ENCODE measurements at places on chromosomes 5 and 9.

GRCh38 chr9:75169623-75170022 lies 81.3 kb downstream of the OSTF1 start:
- DNase-seq, result no peak

DNA sequence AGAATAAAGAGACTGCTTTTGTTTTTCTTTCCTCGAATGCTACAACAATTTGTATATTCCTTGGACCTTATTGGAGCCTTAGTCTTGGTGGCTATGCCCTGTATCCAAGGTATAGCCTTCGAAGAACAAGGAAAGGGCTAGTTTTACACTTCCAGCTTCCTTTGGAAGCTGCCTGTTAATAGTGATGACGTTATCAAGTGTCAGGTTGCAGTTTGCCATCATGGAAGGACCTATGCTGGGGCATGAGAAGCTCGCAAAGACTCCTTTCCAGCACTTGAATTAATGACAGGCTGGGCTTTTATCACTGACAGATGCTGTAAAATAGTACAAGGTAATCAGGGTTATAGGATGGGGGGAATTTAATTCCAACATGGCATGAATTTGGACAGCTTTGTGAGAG lies 157.9 kb downstream of the KDM4C start:
- no peak for DNase-seq

- no peak for DNase-seq
Observed at GRCh38 chr9:123812984-123813383, 116.9 kb downstream of the DENND1A start.

- no peak for DNase-seq
Observed at GRCh38 chr5:72465601-72466563, 41.3 kb downstream of the ZNF366 start.

DNA sequence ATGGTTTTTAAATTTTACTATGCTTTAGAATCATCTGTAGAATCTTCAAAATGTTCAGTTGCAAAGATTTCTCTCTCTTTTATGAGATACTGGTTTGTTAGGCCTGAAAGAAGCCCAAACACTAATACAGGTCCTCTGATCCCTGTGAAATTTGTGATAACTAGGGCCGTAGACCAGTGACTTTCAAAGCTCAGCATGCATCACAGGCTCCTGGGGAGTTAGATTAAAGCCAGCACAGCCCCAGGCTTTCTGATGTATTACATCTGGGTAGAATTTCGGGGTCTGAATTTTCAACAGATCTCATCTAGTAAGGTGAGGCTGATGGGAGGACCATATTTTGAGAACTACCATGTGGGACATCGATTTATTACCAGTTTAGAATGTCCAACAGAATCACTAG lies 194.1 kb upstream of the PTPRD start:
- no peak for DNase-seq

- DNase-seq, result peak; percentile 3
Observed at GRCh38 chr9:87405677-87406542, 91.8 kb upstream of the DAPK1 start.

DNA sequence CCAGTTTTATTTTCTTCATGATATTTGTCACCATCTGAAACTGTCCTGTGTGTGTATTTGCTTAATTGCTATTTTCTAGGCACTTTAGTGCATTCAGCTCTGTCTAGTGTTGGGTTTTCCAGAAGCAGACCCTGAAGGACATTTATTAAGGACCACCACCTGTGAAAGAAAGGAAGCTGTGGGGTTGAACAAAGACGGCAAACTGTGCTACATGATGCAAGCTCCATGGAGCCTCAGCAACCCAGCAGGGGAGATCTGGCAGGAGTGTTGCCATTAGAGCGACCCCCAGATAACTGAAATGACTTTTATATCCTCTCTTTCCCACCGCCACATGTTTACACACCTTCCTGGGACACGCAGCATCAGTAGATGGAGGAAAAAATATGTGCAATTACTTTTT lies 125.5 kb downstream of the GABRB2 start:
- no peak for DNase-seq

DNA sequence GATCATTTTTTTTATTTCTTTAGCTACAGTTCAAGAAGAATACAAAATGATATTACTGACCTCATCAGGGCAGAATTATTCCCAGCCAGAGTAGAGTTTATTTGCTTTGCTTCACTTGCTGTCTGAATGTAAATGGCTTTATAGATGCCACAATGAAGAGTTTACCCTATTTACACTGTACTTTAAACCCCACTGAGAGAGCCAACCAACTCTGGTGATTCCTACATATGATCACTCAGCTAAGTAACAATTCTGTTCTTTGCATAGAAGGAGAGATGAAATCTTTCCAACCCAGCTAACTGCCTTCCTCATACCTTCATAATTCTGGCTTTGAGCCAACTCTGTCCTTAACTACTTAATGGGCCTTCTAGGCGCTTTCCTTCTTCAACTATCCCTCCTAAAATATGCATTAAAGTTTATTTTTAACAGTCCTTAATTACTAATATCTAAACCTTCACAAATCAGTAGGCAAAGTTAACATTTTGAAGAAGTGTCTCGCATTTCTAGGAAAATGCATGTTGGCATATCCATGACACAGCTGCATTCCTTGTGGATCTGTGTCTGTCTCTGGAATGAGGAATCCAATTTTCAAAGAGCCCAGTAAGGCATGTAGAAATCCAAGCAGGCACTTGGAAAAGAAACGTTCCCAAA lies 284.8 kb upstream of the GRAMD2B start:
- no peak for DNase-seq

- no peak for DNase-seq
Observed at GRCh38 chr5:168177831-168178450, 113.5 kb upstream of the WWC1 start.

- no peak for DNase-seq
Observed at GRCh38 chr9:118170032-118170955, 466.1 kb downstream of the TLR4 start.

DNA sequence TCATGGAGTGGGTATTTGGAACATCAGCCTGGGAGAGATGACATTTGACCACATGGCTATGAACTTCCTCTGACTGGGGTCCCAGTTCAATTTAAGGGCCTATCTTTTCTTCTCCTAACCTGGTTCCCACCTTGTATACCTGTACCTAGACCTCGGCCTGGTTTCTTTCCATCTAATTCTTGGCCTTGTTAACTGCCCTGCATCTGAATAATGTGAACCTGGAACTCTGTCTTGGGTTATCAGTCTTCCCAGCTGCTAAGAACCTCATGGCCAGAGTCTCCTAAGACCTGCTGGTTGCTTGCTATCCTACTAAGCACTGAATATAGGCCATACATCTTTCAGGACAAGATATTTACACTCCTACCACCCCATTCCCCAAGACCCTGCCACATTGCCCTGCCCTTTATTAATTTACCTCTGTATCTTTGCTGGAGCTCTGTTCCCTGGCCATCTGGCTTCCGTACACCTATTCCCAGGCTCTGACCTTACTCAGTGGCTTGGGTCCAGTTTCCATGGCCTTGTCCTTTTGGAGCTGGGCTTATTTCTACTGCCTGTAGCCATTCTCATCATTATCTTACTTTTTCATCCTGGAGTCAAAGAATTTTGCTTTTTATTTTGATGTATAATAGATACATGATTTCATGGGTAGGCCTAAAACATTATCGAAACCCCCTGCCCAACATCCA lies 6.6 kb downstream of the PSAT1 start:
- no peak for DNase-seq

DNA sequence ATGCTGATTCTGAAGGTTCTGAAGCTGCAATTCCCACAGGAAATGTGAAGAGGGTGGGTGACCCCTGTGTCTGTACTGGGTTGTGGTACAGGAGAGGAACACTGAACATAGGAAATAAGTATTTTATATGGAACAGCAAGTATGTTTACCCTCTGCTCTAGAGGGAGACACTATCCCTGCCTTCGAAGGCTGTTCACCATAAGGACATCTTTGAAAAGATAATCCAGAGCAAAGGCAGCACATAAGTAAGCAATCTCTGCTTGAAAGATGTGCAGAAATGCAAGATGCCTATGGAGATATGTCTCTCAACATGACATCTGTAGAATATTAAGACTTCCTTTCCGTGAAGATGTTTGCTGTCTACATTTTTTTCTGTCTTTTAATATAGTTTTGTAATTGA lies 184.4 kb upstream of the EFNA5 start:
- DNase-seq, result no peak

DNA sequence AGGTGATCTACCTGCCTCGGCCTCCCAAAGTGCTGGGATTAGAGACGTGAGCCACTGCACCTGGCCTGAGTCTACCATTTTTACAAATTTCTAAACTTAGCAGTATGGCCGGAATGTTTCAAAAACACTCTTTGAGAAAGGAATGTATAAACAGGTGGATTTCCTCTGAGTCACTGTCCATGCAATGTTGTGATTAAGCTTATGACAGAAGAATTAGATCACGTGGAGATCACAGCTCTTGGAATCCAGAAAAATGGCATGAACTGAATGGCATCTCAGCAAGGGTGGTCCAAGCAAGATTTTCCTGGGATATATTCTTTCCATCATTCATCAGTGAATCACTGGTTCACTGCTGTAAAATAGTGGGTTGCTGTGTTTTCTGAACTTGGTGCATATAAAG lies 865.0 kb downstream of the PTPRD start:
- DNase-seq, result no peak

DNA sequence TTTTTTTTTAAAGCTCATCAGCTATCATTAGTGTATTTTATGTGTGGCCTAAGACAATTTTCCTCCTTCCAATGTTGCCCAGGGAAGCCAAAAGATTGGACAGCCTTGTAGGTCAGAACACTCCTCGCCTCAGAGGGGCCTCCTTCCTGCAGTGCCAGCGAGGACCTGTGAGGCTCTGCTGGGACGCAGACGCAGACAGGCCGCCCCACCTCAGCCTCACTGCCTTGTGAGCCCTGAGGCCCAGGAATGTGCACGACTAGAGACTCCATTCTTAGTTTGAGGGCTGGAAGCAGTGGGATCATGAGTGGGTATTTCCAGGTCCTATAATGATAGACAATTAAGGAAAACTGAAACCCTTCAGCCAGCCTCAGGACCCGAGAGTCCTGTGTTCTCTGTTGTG lies 85.4 kb downstream of the PJA2 start:
- DNase-seq, result no peak

- DNase-seq, result no peak
Observed at GRCh38 chr5:94218374-94218773, 400.0 kb downstream of the KIAA0825 start.

- no peak for DNase-seq
Observed at GRCh38 chr9:131201856-131202255, 74.5 kb downstream of the FAM78A start.

DNA sequence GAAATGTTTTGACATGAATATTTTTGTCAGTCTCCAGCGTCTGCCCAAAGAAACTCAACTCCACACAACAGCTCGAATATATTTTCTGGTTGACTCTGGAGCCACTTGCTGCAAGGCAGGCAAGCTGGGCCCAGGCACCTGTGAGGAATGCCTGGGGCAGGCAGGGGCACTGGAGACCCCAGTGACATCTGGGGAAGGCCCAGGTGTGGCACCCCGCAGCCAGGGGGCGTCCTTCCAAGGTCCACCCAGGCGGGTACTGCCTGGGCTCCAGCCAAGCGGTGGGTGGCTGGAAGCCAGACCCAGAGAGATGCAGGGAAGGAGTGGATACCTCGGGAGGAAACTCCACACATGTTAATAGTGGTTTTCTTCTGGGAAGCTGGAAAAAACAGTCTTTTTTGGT lies 125.9 kb downstream of the PHF2 start:
- no peak for DNase-seq

DNA sequence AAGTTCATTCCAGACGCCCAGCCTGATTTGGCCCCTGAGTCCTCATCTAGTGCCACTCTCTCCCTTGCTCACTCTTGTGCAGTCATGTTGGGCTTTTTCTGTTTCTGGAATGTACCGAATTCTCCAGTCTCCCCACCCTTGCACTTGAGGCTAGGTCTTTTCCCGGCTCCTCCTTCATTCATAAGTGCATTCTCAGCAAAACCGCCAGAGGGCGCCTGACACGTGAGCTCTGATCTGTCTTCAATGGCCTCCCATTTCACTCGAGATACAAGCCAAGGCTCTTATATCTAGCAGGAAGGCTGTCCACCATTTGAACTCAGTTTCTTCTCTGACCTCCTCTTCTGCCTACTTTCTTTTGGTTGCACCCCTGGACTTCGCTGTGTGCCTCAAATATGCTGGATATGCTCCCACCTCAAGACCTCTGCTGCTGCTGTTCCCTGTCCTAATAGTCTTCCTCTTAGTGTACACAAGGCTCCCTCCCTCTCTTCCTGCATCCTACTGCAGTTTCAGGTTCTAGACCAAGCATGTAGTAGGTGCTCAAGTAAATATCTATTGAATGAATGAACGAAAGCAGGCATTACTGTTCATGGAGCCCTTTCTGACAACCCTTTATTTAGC lies 568.1 kb upstream of the WWC1 start:
- DNase-seq, result peak; percentile 20

- DNase-seq, result no peak
Observed at GRCh38 chr5:154850255-154851062, at the start of gene FAXDC2. Gene FAXDC2 (minus strand): TSS chr5:154850603. CDS start chr5:154838178, 12,425 bp downstream.

DNA sequence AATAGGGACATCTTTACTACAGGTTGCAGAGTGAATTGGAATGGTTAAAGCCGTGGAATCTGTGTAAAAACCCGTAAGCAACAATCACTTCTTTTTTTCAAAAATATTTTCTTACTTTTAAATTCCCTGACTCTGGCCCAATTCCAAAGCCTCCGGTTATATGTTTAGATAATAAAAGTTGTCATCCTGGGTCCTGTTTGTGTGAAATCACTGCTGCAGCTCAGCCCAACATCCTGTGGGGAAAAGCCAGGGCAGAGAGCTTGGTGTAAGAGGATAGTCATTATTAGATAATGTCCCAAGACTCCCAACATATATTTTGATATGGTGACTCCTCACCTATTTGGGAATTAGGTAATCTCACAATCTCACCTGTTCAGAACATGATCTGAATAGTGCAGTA lies 586.0 kb upstream of the BRINP1 start:
- no peak for DNase-seq

DNA sequence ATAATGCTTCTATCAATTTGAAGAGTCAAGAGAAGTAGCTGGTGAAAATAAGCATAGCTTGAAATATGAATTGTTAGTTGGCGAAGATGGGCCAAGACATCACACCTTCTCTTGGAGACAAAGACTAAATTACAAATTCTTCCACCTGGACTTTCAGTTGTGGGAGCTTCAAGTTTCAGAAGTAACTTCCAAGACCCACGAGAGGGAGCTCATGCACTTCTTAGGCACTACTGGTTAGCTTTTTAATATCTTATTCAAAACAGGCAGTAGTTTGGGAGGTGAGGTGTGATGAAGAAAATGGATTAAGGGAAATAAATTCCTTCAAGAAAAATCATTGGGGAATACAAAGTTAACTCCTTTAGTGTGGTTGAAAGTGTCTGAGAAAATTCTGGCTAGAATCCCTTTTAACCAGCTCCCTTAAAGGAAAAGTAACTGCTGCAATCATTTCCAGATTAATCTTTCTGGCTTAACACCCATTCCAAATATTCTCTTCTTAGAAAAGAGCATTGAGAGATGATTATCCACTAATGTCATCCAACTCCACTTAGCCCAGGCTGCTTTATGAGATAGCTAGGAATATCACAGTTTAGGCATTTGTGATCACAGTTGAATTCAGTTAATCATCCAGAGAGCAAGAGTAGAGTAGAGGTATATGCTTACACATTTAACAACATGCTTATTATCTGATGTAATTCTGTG lies 139.5 kb upstream of the DMRTA1 start:
- peak; percentile 4 for DNase-seq

Data from CD8-positive, alpha-beta T cell (primary cell).